Melanocyte of skin (primary cell): ENCODE measurements at places on chromosomes 13 and 19. TPM values are rescaled to one million over a fixed set of nuclear protein-coding genes. Genes with fewer than 3 reads are reported as not detected.

GJB2 gene
- total RNA-seq = 0.33 TPM in 1 of 2 replicates, not detected in the other

ZNF723 gene
- not detected in 2 replicates for total RNA-seq

C1QTNF9B gene
- not detected in 2 replicates for total RNA-seq

UBL5 gene
- total RNA-seq = 200 and 223 TPM in 2 replicates

SLC25A42 gene
- total RNA-seq = 2.3 and 4.9 TPM in 2 replicates
